ENCODE measurements at places on chromosomes 16 and 17.

DNA sequence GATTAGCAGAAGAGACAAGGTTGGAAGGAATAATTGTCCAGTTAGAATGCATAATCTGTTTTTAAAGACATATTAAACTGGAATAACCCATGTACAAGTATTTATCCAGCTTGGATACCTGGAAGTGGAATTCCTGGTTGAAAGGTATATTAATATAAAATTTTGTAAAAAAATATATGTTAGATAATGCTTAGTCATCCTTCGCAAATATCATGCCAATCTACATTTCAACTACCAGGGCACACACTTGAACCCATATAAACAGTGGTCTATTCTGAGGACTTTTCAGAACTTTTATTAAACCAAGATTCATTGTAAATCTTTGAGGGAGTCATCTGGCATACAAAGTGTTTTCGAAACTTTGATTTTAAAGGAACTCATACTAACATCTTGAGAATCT, 269.1 kb upstream of the HSBP1 start:
- no peak for DNase-seq

DNA sequence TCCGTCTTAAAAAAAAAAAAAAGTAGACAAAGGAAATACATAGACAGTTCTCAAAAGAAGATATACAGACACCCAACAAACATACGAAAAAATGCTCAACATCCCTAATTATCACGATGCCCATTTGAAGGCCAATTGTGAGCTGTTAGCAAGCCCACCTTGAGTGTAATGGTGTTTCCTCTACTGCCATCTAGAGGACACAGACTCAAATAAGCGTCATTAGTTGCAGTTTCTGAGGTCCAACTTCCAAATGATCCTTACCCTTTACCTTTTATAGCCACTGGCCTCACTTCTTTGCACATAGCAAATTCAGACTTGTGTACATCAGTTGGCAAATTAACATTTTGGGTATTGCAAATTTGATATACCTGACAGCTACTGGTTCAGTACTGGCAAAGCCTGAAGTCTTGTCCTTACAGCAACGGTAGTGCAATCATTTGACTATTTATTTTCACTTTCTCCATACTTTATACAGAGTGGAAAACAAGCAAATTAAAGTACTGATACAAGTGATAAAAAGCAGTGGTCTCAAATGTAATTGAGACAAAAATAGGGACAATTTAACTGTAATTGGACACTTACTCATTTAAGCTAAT, 536.3 kb upstream of the EEF2KMT start:
- peak; percentile 19 for DNase-seq

DNA sequence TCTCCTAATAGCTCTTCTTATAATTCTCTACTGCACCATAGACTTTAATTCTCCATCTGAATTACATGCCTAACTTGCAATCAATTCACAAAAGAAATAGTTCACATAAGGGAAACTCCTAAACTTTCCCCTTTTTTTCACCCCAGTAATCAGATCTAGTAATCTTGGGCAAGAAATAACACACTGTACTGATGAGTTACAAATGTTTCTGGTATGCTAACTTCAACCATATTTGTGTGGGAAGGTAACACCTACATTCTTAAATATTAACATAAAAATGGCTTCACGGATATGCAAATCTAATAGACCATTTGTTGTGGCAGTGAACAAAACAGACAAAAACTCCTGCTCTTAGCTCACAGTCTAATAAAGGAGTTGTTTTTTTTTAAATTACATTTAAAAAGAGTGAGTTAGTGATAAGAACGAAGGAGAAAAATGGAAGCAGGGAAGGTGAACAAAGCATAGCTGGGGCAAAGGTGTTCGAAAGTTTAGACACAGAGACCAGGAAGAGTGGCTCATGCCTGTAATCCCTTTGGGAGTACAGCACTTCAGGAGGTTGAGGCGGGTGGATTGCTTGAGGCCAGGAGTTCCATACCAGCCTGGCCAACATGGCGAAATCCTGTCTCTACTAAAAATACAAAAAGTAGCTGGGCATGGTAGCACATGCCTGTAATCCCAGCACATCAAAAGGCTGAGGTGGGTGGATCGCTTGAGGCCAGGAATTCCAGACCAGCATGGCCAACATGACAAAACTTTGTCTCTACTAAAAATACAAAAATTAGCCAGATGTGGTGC, 34.8 kb downstream of the CMTM3 start:
- DNase-seq, result no peak

DNA sequence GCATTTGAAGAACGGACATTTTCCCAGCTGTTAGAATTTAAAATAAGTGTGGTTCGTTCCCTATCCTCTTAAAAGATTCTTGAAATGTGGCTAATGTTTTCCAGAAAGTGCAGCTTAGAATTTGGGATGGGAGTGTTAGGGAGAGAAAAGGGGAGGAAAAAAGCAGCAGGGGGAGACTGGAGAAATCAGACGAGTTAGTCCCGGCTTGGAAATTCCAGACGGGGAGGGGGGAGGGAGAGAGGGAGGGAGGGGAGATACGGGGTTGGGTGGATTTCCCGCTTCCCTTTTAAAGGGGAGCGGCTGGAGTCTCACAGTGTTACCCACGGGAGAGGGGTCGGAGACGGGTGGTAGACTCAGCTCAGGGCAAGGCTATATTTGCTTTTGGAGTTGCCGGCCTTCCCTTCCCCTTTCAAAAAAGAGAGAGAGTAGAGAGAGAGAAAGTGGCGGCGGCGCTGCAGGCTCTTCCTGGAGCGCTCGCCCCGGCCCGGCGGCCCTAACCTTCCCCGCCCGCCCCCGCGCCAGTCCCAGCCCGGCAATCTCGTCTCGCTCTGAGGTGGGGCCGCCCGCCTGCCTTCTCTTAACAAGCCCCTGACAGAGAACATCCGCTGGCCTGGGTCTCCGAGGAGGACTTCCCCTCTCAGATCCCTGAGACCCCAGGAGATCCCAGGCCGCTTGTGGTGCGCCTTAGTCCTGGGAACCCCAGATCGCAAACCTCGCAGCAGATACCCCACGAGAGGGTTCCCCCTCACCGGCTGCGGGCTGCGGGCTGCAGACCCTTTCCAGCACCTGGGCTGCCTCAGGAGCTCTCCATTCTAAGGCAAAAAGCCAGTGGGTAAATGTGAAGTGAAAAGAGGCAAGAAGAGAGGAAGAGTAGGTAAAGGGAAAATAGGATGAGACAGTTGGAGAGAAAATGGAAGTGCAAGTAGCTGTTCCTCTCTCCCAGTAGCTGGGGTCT, 6.6 kb downstream of the IGF2BP1 start:
- DNase-seq, result no peak

GRCh38 chr17:40181205-40181604, 3.9 kb downstream of the RAPGEFL1 start:
- DNase-seq, result no peak

DNA sequence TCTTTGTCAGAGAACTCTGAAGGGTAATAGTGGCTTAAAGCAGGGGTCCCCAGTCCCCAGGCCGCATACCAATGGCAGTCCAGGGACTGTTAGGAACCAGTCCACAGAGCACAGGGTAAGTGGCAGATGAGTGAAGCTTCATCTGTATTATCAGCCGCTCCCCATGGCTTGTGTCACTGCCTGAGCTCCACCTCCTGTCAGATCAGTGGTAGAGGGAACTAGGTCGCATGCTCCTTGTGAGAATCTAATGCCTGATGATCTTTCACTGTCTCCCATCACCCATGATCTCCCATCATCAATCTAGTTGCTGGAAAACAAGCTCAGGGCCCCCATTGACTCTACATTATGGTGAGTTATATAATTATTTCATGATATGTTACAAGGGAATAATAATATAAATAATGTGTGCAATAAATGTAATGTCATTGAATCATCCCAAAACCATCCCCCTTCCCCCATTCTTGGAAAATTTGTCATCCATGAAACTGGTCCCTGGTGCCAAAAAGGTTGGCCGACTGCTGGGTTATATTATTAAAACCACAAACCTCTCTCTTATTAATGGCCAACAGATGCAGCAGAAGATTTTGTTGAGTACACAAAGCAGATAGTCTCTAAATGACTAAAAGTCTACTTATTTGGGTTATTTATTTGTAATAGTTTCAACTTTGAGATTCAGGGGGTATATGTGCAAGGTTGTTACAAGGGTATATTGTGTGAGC, 782.7 kb downstream of the CDH11 start:
- no peak for DNase-seq

DNA sequence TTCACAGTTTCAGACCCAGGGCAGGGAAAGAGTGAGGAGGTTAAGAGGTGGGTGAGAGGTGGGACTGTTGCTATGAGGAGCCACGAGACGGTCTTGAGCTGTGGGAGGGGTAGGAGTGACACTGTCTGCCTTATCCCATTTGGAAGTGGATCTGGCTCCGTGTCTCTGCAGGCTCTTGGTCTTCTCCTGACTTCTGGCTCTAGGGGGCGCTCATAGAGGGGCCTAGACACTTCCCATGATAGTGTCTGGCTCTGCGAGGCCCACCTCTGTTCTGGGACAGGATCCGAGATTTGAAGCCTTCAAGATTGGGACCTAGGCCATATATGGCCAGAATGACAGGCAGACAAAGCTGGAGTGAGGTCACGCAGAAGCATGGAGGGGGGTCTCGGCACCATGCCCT, 204.5 kb downstream of the GSG1L start:
- DNase-seq, result no peak

- DNase-seq, result no peak
Measured at GRCh38 chr16:67915831-67916723, 15.6 kb downstream of the CTRL start.

GRCh38 chr16:57196286-57196685, 10.2 kb downstream of the RSPRY1 start:
- DNase-seq, result no peak

DNA sequence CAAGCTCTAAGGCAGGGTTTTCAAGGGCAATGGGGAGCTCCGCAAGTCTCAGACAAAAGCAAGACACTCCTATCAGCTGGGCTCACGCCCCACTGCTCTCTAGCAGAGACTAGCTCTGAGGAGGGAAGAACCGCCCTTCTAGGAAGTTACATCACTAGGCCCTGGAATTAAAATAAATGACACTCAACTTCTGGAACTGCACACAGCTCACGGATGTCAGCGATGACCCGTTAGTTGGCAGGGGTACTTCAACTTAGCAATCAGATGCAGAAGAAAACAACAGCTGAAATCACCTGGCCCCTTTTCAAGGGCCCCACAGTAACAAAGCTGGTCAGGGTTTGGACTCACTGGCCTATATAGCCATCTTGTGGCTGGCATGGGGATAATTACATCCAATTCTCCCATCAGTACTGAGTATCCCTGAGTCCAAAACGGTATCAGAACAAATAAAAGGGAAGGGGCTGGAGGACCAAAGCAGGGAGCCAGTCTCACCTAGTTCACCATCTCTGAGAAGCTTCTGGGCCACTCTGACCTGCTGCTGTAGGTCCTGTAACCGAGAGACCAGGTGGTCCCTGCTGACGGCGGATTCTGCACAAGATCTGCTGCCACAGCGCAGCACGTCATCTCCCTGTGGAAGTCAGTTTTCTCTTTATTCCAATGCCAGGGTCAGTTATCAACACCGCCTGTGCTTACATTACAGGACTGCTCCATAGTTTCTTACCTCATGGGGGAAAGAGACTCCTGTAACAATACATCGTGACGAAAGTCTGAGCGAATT, 22.2 kb downstream of the SERPINF1 start:
- no peak for DNase-seq

GRCh38 chr16:12178251-12178990, 201.9 kb downstream of the SNX29 start:
- DNase-seq, result no peak

- DNase-seq, result no peak
Measured at GRCh38 chr17:6592173-6592572, 35.8 kb upstream of the PITPNM3 start.

GRCh38 chr17:35284955-35285354, 42.1 kb downstream of the SLFN5 start:
- DNase-seq, result no peak

DNA sequence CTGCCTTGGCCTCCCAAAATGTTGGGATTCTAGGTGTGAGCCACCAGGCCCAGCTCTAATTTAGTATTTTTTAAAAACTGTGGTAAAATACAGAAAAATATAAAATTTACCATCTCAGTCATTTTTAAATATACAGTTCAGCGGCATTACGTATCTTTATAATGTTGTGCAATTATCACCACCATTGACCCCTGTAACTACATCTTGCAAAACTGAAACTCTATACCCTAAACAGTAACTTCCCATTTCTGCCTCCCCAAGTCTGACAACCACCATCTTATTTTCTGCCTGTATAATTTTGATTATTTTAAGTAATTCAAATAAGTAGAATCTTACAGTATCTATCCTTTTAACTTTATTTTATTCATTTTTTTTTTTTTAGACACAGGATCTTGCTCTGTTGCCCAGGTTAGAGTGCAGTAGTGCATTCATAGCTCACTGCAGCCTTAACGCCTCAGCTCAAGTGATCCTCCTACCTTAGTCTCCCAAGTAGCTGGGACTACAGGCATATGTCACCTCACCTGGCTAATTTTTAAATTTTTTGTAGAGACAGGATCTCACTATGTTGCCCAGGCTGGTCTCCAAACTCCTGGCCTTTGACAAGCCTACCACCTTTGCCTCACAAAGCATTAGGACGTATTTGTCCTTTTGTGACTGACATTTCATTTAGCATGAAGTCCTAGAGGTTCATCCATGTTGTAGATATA, 10.9 kb upstream of the GGA2 start:
- no peak for DNase-seq

- DNase-seq, result no peak
Measured at GRCh38 chr17:50922107-50922506, 56.0 kb upstream of the TOB1 start.

DNA sequence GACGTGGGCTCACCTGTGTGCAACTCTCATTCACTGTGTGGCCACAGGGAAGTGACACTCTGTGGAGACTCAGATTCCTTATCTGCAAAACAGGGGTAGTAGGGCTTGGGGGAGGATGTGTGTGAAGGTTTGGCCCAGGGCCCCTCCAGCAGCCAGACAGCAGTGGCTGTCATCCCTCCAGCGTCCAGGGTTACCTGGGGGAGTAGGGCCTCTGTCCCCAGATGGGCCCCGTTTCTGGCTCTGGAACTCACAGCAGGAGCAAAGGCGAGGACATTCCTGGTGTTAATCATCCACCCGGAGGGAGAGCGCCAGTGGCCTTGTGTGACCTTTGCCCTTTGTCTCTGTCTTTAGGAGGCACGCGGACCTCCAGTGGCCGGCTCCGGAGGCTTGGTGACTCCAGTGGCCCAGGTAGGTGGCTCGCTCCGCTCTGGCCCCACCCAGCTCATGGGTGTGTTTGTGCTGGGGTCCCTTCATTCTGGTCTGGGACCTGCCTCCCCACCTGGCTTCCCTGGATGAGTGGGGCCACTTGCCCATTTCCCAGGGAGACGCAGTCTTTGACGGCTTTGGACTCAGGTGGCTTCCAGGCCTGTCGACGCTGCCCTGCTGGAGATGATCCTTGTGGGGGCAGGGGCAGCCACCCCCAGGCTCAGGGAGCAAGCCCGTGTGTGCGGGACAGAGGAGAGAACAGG, 166.2 kb downstream of the SEC14L1 start:
- no peak for DNase-seq

Data from DMS79 (cell line).